ENCODE measurements at places on chromosomes 3 and 15. TPM values are rescaled to one million over a fixed set of nuclear protein-coding genes. Genes with fewer than 3 reads are reported as not detected.

GRCh38 chr3:99896482-99896881 is 78.8 kb downstream of the CMSS1 start:
- no peak for DNase-seq

The ISL2 gene
- total RNA-seq = not detected

The CD80 gene
- 0.36 TPM for total RNA-seq

The USP4 gene
- total RNA-seq = 39.7 TPM

GRCh38 chr15:95839367-95839782 is 491.1 kb upstream of the NR2F2 start:
- no peak for DNase-seq
